ENCODE measurements at places on chromosomes 3 and 15. TPM values are rescaled to one million over a fixed set of nuclear protein-coding genes. Genes with fewer than 3 reads are reported as not detected.

DNA sequence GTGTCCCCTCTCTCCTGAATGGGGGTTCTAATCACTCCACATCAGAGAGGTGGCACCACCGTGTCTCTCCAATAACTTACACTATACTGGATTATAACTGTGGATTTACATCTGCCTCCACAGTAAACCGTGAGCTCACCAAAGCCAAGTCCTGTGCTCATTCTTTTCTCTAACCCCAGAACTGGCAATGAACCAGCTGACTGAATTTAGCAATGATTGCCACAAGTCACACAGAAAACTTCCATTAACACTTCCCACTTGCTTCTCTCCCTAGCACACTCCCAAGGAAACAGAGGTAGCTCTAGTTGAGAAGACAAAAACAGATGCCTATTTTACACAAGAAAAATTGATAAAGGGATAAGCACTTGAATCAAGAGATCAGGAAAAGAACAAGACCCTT, 361.3 kb downstream of the ULK4 start:
- no peak for DNase-seq

Gene GPR171
- not detected for total RNA-seq

GRCh38 chr3:88812576-88812975, 294.8 kb upstream of the EPHA3 start:
- DNase-seq = no peak

- DNase-seq = no peak
These were observed 333.4 kb downstream of the SLC9A9 start for GRCh38 chr3:143514874-143515273.

- no peak for DNase-seq
These were observed 8.5 kb upstream of the FANCD2 start for GRCh38 chr3:10017636-10018292.

DNA sequence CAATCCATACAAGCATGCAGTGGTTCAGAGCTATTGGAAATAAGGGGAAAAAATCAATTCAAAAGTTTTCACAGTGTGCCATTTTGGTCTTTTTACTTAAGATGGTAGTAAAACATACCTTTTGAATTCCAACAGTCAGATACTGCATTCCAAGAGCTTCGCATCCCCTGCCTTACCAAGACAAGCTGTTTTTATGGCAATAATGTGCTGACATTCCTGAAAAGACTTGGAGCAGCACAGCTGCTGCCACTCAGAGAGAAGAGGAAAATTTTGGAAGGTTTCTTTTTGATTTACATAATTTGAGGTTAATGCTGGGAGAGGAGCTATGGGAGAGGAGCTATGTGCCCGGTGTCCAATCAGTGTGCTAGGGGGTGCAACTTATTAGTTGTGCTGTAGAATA, 148.3 kb downstream of the FEZF2 start:
- DNase-seq = no peak

- DNase-seq = no peak
These were observed 18.9 kb upstream of the SEMA5B start for GRCh38 chr3:123046262-123047061.

DNA sequence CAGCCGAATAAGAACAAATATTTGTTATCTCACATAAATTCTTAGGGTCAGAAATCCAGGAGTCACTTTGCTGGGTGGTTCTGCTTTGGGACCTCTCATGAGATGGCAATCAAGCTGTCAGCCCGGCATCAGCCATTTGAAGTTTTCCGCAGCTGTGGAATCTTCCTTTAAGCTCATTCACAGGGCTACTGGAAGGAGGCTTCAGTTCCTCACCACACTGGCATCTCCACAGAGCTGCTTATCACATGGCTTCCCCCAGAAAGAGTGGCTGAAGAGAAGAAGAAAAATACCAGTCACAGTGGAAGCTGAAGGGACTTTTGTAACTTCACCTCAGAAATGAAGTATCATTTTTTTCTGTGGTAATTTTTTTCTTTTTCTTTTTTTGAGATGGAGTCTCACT, 267.7 kb downstream of the CHL1 start:
- no peak for DNase-seq

DNA sequence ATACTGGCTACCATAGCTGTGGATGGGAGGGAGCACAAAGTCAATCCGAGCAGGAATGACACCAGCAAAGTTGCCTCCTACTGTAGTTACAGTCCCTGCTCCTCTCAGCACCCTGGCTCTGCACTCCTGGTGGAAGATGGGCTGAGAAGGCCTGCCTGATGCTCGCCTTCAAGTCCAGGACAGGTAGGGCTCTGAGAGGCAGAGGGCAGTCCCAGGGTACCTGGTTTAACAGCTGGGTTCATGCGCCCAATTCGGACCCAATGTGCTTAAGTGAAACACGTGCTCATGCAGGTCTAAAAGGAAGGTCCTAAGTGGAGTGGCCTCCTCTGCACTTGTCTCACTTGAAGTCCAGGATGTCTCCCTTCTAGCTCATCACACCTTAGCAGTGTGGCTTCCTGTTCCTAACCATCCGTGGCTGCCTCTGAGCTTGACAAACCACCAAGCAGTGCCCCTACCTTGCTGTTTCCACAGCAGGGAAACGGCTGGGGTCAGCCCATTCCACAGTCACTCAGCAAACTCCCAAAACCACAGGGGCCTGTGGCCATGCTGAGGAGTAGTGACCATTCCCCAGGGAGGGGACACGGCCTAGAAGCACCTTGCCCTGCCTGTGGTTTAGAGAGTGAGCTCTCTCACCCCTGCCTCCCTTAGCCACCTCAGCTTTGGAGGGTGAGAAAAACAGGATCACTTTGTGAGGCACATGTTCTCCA, 3.9 kb upstream of the MUSTN1 start:
- no peak for DNase-seq

Gene EPHB3
- 4.3 TPM for total RNA-seq

Gene EFCC1
- total RNA-seq = 15.9 TPM

GRCh38 chr3:45020534-45020933, 5.6 kb upstream of the CLEC3B start:
- DNase-seq = no peak

DNA sequence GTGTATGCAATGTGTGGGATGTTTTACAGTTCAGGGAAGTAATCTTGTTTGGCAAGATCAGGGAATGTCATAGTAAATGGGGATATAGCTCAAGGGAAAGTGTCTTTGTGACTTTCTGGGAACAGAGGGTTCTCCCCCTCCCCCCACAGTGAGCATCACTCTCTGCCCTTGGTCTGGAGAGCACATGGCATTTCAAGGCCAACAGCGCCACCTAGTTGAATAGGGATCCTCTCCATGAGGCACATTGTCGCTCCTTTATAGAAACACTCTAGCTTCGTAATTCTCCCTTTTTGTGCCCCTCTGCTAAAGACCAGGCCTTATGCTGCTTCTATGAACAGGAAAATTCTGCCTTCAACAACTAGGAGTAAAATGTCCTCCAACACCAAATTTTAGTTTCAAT, 37.1 kb upstream of the ARNT2 start:
- no peak for DNase-seq

Gene IGF2BP2
- total RNA-seq = 165 TPM

- no peak for DNase-seq
These were observed 317.7 kb upstream of the TLE3 start for GRCh38 chr15:70415398-70415797.

DNA sequence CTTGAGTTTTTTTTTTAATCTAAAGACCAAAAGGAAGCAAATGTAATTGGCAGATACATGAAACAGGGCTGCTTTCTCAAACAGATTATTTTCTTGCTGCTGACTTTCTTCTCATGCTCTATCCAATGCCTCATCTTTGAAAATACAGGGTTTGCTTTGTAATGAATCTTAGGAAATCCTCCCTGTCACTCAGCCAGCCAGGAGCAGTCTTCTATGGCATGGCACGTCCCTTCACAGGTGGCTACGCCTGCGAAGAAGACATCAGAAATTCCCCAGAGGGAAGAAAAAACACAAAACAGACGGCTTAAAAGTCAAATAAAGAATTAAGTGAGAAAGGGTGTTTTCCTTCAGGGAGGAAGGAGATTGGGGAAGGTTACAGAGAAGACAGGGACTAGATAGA, 242.5 kb downstream of the IGSF11 start:
- no peak for DNase-seq

DNA sequence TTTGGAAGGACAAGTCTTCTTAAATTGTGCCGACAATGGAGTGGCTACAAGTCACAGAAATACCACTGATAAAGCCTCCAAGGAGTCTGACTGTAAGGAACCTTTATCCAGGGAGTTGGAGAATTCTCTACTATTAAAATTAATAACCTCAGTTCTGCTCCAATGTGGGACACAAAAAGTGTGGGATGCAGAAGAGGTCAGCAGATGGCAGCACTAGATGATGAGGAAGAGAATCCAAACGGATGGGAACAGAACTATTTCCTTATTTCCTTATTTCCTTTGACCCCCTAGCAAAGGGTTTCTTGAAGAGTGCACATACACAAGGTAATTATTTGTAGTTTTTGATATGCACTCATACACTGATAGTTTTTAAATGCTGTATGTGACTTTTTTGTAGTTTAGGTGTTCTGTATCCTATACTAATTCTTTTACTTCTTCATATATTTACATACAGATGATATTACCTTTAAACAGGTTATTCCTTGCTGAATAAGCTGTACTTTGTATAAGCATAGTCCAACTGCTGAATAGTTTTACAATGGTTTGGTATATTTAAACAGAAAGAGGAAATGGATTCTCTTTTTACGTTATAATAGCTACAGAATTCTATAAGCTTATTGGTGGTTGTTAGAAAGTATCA, 25.6 kb upstream of the NLGN1 start:
- peak; percentile 40 for DNase-seq

DNA sequence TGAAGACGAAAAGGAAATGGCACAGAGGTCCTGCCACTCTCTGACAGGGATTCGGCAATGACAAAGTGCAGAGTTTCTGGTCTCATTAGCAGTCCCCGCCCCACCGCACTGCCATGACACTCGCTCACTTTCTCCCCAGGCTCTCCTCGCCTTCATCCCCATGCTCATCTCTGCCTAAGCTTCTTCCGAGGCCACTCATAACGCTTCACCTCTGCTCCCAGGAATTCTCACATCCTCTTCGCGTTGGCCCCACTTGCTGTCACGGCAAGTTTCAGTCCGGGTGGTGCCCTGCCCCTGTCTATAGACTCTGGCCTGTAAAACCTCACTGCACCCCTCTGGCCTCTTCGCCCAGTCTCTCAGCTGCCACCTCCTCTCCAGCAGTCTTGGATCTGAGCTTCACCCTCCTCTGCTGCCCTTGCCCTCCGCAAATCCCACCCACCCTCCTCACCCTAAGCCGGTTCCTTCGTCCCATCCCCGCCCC, 654 bp downstream of the RUBCN start:
- peak; percentile 13 for DNase-seq

DNA sequence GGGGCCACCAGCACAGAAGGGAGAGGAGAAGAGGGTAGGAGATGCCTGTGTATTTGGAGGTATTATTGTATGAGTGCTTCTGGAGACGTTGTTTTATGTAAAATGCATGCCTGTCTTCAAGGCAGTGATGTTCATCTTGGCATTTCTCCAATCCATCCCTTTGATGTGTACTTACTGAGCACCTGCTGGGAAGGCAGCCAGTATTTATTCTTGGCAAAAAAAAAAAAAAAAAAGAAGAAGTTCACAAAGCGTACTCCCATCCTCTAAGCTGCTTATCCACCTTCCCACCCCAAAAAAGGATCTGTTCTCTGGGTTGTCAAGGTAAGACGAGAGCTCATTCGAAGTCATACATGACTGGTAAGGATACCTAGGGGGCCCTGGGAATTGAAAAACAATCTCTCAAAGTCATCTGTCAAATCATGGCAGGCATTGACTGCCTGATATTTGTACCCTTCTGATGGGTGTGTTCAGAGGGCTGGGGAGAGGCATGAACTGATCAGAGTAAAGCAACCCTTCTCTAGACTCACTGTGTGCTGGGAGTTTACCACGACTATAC, 30.0 kb upstream of the SLC6A1 start:
- DNase-seq = no peak

Gene ZMYND10
- not detected for total RNA-seq

DNA sequence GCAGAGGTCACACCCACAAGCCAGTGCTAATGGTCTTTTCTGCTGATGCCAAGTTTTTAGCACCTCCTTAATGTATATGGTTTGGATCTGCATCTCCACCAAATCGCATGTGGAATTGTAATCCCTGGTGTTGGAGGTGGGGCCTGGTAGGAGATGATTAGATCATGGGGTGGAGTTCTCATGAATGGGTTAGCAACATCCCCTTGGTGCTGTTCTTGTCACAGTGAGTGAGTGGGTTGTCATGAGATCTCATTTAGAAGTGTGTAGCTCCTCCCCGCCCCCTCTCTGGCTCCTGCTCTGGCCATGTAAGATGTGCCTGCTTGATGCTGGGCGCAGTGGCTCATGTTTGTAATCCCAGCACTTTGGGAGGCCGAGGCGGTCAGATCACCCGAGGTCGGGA, 37.3 kb upstream of the KLHL6 start:
- no peak for DNase-seq

DNA sequence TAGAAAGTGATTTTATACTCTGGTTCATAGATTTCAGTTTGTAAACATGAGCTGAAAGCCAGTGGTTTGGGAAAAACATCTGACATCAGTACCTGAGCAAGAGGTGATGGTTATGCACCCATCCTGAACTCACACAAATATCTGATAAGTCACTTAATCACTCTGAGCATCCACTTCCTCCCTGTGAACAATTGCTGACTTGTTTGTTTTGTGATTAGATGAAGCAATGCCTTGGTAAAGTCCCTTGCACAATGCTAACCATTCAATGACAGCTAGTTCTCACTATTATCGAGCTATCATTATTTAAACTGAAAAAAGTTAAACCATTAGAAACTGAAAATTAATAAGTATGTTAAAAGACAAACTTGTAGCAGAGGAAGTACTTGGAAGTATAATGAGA, 303.0 kb downstream of the PLOD2 start:
- DNase-seq = no peak

- no peak for DNase-seq
These were observed 356.2 kb downstream of the CNTN4 start for GRCh38 chr3:2454865-2455264.

GRCh38 chr3:181549266-181549665, 162.5 kb upstream of the SOX2 start:
- no peak for DNase-seq

- DNase-seq = no peak
These were observed 77.1 kb upstream of the UBE2E1 start for GRCh38 chr3:23728601-23729117.

- no peak for DNase-seq
These were observed 692.7 kb upstream of the ALCAM start for GRCh38 chr3:104673981-104674380.

Gene GOLGA8J
- not detected for total RNA-seq

- no peak for DNase-seq
These were observed 110.4 kb upstream of the NR2E3 start for GRCh38 chr15:71699977-71700376.

Gene GATA2
- 37.9 TPM for total RNA-seq

- no peak for DNase-seq
These were observed 66.5 kb upstream of the ARRDC4 start for GRCh38 chr15:97893967-97894366.

DNA sequence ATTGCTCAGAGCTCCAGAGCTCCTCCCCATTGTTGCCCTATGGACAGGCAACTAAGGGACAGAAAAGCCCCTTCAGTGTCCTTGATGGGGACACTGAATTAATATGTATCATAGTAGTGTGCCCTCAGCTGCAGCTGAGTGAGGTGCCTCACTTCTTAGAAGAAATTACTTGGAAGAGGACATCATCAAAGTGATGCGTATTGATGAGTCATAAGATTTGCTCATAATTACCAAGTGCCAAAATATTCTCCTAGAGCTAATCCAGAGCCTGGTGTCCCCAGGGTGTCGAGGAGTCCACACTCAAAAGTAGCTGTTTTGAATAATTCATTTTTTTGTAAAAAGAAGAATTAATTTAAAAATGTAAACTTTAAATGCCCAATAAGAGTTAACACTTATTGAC, 200.7 kb upstream of the SEMA6D start:
- DNase-seq = no peak

- no peak for DNase-seq
These were observed 697.5 kb upstream of the CBLB start for GRCh38 chr3:106566277-106566676.

- no peak for DNase-seq
These were observed 185.3 kb upstream of the NECTIN3 start for GRCh38 chr3:110886222-110886893.

Gene TRIM42
- not detected for total RNA-seq

Data from endothelial cell (in vitro differentiated cells).